ENCODE measurements at places on chromosomes 5 and 9.

DNA sequence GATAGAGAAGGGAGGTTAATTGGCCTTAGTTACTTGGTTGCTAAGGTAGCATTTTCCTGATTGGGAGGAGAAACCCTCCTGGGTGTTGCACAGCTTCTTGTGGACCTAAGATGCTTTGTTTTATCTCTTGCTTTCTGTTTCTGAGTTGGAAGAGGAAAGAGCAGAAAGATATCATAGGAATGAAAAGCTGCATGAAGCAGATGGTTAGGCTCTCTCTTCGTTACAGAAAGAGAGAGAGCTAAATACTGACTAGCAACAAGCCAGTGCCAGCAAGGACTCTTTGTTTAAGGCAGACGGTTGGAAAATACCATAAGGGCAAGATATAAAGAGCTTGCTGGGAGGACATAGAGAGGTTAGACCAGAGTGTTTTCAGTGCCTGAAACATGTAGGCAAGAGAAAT lies 103.1 kb downstream of the ATG10 start:
- DNase-seq: no peak

DNA sequence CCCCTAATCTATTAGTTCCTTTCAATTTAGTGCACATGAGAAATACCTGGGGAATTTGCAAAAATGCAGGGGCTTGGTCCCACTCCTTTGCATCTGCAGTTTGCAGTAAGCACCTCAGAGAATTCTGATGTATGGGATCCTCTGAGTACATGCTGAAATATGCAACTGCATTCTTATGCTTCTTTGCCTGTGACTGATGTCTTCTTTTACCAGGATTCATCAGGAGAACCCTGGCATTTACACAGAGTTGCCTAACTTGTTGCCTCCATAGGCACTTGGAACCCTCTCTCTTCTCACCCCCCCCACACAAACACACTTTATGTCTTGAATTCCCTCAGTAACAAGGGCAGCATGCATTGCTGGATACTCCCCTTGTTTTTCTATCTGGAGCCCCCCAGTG lies 173.1 kb downstream of the KDM4C start:
- peak; percentile 38 for DNase-seq

DNA sequence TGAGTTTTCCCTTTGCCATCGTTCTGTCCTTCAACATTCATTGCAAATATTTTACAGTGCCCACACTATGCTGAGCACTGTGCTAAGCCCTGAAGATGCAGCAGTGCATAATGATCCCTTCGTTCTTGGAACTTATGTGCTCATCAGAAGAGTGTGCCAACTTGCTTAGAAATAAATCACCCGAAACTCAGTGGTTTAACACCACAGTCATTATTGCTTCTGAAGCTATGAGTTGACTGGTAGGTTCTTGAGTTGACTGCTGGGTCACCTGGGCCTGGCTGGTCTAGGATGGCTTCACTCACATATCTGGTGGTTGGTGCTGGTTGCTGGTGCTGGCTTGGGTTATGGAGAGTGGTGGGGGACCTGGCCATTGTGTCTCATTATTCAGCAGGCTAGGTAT lies 20.9 kb downstream of the PCSK5 start:
- no peak for DNase-seq

- DNase-seq: peak; percentile 8
Observed at GRCh38 chr5:72328172-72328571, 8.0 kb downstream of the PTCD2 start.

- DNase-seq: no peak
Observed at GRCh38 chr5:57405984-57406383, 76.6 kb downstream of the ACTBL2 start.

- no peak for DNase-seq
Observed at GRCh38 chr5:36688722-36689121, 82.3 kb downstream of the SLC1A3 start.

DNA sequence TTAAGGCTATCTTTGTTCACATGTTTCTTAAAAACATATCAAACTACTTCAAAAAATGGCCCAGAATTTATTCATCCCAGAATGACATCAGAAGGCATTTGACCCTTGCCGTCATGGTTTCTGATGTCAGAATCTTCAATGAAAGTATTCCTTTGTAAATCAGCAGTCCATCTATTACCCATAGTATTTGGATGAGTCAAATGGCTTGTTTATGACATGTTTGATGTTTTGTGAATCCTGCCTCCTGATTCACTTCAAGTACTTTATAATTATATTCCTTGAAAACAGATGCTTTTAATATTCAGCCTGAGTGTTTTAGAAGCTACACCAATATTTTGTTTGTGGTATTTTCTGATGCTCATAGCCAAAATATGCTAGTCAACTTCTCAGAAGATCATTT lies 200.8 kb upstream of the MEF2C start:
- no peak for DNase-seq

- DNase-seq: no peak
Observed at GRCh38 chr9:35172878-35173277, 11.1 kb downstream of the UNC13B start.

GRCh38 chr9:90805006-90805996 lies 3.7 kb downstream of the SYK start:
- DNase-seq: no peak

GRCh38 chr9:136971746-136972145 lies 5.6 kb upstream of the PTGDS start:
- no peak for DNase-seq

All from hepatic stellate cell (primary cell).